ENCODE measurements at places on chromosomes 6 and 20.

- no peak for DNase-seq
- no peak overlapping the region for H3K4me3 ChIP-seq
- no peak overlapping the region for H3K27ac ChIP-seq
- H3K4me1 ChIP-seq, result no peaks in the 10 kb centered on the region
These were observed 65.8 kb downstream of the SHPRH start for GRCh38 chr6:145898376-145898775.

- no peaks in the 10 kb centered on the region for H3K36me3 ChIP-seq
- no peak for DNase-seq
- H3K4me3 ChIP-seq, result peak overlapping the region; percentile 56
- H3K4me1 ChIP-seq, result peaks cover 3% of the 10 kb centered on the region
- no peak overlapping the region for H3K27ac ChIP-seq
These were observed 35.8 kb downstream of the SLC2A4RG start for GRCh38 chr20:63775096-63775978.

- DNase-seq, result no peak
- no peaks in the 10 kb centered on the region for H3K27me3 ChIP-seq
- no peaks in the 10 kb centered on the region for H3K36me3 ChIP-seq
- H3K4me1 ChIP-seq, result peaks cover 58% of the 10 kb centered on the region
- H3K4me3 ChIP-seq, result no peak overlapping the region
These were observed 57.5 kb downstream of the JARID2 start for GRCh38 chr6:15303162-15303919.

GRCh38 chr6:43853066-43853650 lies 83.1 kb downstream of the VEGFA start:
- peaks cover 8% of the 10 kb centered on the region for H3K27me3 ChIP-seq
- H3K36me3 ChIP-seq, result no peaks in the 10 kb centered on the region
- H3K4me3 ChIP-seq, result no peak overlapping the region
- DNase-seq, result no peak

- H3K4me3 ChIP-seq, result no peak overlapping the region
- no peak for DNase-seq
- H3K36me3 ChIP-seq, result peaks cover 9% of the 10 kb centered on the region
- no peak overlapping the region for H3K27ac ChIP-seq
- no peaks in the 10 kb centered on the region for H3K4me1 ChIP-seq
These were observed 115.4 kb downstream of the MYO6 start for GRCh38 chr6:75864446-75864845.

- DNase-seq, result no peak
- no peaks in the 10 kb centered on the region for H3K27me3 ChIP-seq
- peaks cover 2% of the 10 kb centered on the region for H3K36me3 ChIP-seq
- peak overlapping the region; percentile 97 for H3K4me3 ChIP-seq
- peaks cover 38% of the 10 kb centered on the region for H3K4me1 ChIP-seq
These were observed 17.1 kb downstream of the HIVEP2 start for GRCh38 chr6:142927904-142928303.

GRCh38 chr6:157244175-157244574 lies 79.1 kb downstream of the TMEM242 start:
- DNase-seq, result no peak
- H3K27ac ChIP-seq, result no peak overlapping the region
- no peaks in the 10 kb centered on the region for H3K36me3 ChIP-seq
- H3K27me3 ChIP-seq, result no peaks in the 10 kb centered on the region
- H3K4me1 ChIP-seq, result peaks cover 7% of the 10 kb centered on the region
